ENCODE measurements at places on chromosomes 4 and X. TPM values are rescaled to one million over a fixed set of nuclear protein-coding genes. Genes with fewer than 3 reads are reported as not detected.

DNA sequence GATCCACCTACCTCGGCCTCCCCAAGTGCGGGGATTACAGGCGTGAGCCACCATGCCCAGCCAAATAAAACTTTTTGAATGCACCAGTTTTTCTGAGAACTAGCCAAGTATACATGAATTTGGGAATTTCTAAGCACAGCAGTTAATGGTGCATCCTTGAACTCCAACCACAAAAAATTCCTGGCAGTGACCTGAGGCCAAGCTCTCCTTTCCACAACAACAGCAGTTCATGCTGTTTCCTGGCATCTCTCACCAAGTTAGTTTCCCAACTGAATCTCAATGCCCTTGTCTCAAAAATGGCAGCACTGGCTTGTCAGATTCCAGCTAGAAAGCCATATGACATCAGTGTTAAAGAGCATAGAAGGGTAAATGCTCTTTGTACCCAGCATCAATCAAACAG is 15.9 kb upstream of the XKRX start:
- DNase-seq, result no peak
- H3K27ac ChIP-seq, result no peak overlapping the region
- no peak overlapping the region for H3K4me3 ChIP-seq
- no peaks in the 10 kb centered on the region for H3K4me1 ChIP-seq
- no peaks in the 10 kb centered on the region for H3K27me3 ChIP-seq

GRCh38 chr4:6869944-6870343 is 39.7 kb upstream of the TBC1D14 start:
- no peak overlapping the region for H3K27ac ChIP-seq
- no peak overlapping the region for H3K4me3 ChIP-seq
- H3K36me3 ChIP-seq, result peaks cover 4% of the 10 kb centered on the region
- DNase-seq, result no peak

The PDLIM3 gene
- polyA plus RNA-seq, result 50.5 TPM

DNA sequence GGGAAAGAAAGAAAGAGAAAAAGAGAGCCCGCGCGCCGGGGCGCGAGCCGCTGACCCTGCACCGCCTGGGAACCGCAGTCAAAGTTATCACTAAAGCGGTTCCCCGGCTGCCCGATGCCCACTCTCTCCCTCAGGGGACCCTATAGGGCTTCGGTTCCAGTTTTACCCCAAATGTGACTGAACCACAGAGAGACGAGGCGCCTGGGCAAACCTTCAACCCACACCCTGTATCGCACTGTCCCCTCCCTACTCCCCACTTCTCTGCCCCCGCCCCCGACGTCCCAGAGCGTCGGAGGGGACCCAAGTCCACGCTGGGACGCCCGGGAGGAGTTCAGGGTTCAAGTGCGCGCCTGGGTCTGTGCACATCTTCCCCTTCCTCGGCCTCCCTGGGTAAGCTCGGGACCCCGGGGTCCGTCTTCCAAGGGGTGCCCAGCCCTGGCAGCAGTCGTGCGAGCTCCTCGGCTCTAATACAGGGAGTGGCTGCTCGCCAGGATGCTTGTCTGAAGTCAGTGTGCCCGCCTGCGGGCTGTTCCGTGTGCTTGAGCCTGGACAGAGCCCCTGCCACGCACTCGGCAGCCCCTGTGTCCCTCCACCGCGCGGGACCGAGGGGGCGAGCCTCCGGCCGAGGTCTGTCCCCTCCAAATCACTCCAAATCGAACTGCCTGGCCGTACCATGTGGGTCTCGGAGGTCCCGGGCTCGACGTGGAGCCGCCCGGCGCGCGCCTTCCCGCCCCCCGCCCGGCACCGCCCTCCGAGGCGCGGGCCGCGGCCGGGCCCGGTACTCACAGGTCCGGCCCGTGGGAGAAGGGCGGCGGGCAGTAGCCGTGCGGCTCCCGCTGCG is 960 bp downstream of the TRPC3 start:
- H3K27ac ChIP-seq, result no peak overlapping the region
- H3K4me3 ChIP-seq, result peak overlapping the region; percentile 45
- no peaks in the 10 kb centered on the region for H3K4me1 ChIP-seq
- H3K27me3 ChIP-seq, result peaks cover 14% of the 10 kb centered on the region

GRCh38 chr4:151809716-151810115 is 48.9 kb upstream of the GATB start:
- H3K4me3 ChIP-seq, result no peak overlapping the region
- no peaks in the 10 kb centered on the region for H3K4me1 ChIP-seq
- DNase-seq, result no peak
- no peaks in the 10 kb centered on the region for H3K27me3 ChIP-seq
- no peak overlapping the region for H3K27ac ChIP-seq

The HHIP gene
- polyA plus RNA-seq, result 0.42 TPM

The TCP11X2 gene
- polyA plus RNA-seq, result 0.54 TPM

- no peaks in the 10 kb centered on the region for H3K27me3 ChIP-seq
- no peaks in the 10 kb centered on the region for H3K4me1 ChIP-seq
- no peak overlapping the region for H3K27ac ChIP-seq
- no peak for DNase-seq
- no peak overlapping the region for H3K4me3 ChIP-seq
These were observed 102.4 kb downstream of the ADGRA3 start for GRCh38 chr4:22413471-22413870.

DNA sequence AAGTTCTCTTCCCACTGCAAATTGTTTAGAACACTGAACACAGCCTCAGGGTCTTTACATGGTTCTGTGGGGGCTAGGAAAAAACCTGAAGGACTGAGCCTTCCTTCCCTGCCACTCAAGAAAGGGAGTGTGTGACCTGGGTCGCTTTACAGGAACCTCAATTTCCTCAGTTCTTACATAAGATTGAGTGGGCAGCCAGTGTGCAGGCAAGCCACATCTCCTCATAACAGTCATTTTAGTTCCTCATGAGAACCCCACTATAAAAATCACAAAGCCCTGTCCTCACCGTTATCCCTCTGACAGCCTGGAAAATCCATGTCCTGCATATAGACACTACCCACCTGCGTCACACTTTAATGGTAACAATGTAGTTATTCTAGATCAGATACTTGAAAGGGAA is 2.1 kb upstream of the ETDC start:
- no peaks in the 10 kb centered on the region for H3K4me1 ChIP-seq
- H3K36me3 ChIP-seq, result no peaks in the 10 kb centered on the region
- H3K4me3 ChIP-seq, result no peak overlapping the region
- no peak for DNase-seq

- no peaks in the 10 kb centered on the region for H3K4me1 ChIP-seq
- no peaks in the 10 kb centered on the region for H3K36me3 ChIP-seq
- no peaks in the 10 kb centered on the region for H3K27me3 ChIP-seq
- no peak overlapping the region for H3K27ac ChIP-seq
- no peak for DNase-seq
These were observed 139.5 kb downstream of the NPNT start for GRCh38 chr4:106034751-106035150.

DNA sequence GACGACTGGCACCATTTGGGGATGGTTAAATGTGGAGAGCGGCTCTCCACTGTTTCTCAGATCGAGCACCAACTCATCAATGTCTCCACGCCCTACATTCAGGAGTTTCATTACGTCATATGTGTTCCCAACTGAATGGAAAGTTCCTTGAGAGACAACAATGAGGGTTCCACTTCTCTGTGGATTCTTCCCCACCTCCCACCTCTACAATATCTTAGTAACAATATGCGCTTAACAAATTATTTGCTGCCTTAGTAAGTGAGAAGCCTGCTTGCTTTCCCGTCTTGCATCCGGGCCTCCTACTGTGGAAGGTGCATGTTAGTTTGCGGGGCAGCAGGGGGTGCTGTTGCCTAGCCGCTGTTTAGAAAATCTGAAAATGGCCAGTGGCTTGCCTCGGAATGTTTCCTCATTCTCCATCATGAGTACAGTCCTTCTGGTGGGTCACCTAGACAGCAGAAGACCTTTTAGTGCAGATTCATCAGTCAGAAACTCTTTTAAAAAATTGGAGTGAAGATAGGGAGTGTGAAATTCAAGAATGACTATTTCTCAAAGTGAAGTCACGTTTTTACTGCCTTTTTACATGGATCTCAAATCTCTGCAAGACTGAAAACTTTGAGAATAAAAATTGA is 55.7 kb downstream of the PHOX2B start:
- no peaks in the 10 kb centered on the region for H3K4me1 ChIP-seq
- H3K27ac ChIP-seq, result no peak overlapping the region
- DNase-seq, result peak; percentile 67
- no peaks in the 10 kb centered on the region for H3K27me3 ChIP-seq

The GPC3 gene
- polyA plus RNA-seq, result 0.95 TPM

DNA sequence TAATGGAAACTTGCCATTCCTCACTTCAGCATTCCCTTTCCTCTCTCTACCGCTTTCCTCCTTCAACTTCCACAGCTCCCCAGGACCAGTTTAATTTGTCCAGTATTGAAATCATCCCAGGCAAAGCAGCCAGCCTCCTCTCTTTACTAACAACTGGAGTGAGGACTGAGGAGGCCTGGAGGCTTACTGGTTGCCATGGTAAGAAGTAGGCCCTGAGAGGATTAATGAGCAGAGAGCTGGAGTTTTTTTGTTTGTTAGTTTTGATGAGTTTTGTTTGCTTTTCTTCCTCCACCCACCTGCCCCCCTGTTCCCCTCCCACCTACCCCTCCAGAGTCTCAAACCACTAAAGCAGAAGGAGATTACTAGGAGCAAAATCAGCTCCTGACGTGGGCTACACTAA is 29.5 kb upstream of the PLP1 start:
- H3K27ac ChIP-seq, result no peak overlapping the region
- H3K4me1 ChIP-seq, result no peaks in the 10 kb centered on the region
- H3K36me3 ChIP-seq, result no peaks in the 10 kb centered on the region
- DNase-seq, result no peak

DNA sequence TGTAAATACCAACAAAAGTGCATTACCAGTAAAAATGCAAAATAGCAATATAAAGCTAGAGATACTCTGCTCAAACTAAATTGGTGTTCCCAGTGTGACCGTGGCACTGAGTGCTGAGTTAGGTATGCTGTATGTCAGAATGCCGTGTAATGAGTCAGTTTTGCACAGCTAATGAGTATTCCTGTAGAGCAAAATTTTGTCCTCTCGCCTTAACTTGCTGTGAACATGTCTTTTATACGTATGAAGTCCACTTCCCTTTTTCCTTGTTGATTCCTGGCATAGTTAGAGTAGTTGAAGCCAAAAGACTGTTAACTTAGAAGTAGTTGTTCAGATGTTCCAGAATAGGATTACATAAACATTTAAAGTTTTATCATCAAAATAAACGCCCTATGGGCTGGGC is 11.5 kb downstream of the DCLK2 start:
- DNase-seq, result no peak
- no peak overlapping the region for H3K4me3 ChIP-seq
- no peaks in the 10 kb centered on the region for H3K27me3 ChIP-seq
- no peak overlapping the region for H3K27ac ChIP-seq
- H3K4me1 ChIP-seq, result no peaks in the 10 kb centered on the region

- H3K4me1 ChIP-seq, result no peaks in the 10 kb centered on the region
- H3K4me3 ChIP-seq, result no peak overlapping the region
- DNase-seq, result no peak
These were observed 5.2 kb downstream of the POU4F2 start for GRCh38 chr4:146643812-146644401.

The IDH3G gene
- 48.4 TPM for polyA plus RNA-seq

- no peak for DNase-seq
- no peaks in the 10 kb centered on the region for H3K36me3 ChIP-seq
These were observed 20.5 kb downstream of the PKD2 start for GRCh38 chr4:88027611-88028608.

The PPBP gene
- polyA plus RNA-seq, result not detected

Data from pancreas (tissue), 10 donors.